Amniotic epithelial cell (primary cell): ENCODE measurements at places on chromosomes 1 and 21.

GRCh38 chr1:119308130-119308700 lies 60.4 kb upstream of the HAO2 start:
- no peak for DNase-seq

- DNase-seq, result no peak
Measured at GRCh38 chr21:39105836-39106235, 77.4 kb downstream of the PSMG1 start.

DNA sequence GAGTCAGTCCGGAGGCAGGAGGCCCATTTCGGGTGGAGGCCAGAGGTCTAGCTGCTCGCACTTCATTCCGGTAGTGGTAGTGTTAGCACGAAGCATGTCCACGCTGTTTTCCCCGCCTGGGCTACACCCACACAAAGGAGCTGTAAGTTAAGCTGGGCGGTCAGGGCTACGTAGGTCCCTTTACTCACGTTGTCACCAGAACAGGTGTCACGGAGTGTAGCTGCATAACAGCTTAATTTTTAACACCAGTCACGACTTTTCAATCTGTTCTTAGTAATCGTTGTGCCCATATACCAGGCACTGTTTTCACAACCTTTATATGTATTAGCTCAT lies 15.6 kb downstream of the HLX start:
- no peak for DNase-seq

DNA sequence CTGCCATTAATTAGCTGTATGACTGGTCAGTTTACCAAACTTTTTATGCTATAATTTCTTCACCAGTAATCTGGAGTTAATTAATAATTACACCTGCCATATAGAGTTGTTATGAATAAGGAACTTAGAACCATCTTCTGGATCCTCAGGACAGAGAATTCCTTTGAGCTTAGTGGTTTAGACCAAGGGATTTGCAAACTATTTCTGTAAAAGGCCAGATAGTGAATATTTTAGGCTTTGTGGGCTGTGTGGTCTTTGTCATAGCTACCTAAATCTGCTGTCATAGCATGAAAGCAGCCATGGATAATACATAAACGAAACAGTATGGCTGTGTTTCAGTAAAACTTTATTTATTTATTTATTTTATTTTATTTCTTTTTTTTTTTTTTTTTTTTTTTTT lies 9.0 kb downstream of the TIMM17A start:
- DNase-seq, result peak; percentile 94

GRCh38 chr21:25513810-25514209 lies 93.5 kb downstream of the MRPL39 start:
- no peak for DNase-seq

GRCh38 chr1:167715157-167715999 lies 6.4 kb upstream of the MPZL1 start:
- DNase-seq, result peak; percentile 81

DNA sequence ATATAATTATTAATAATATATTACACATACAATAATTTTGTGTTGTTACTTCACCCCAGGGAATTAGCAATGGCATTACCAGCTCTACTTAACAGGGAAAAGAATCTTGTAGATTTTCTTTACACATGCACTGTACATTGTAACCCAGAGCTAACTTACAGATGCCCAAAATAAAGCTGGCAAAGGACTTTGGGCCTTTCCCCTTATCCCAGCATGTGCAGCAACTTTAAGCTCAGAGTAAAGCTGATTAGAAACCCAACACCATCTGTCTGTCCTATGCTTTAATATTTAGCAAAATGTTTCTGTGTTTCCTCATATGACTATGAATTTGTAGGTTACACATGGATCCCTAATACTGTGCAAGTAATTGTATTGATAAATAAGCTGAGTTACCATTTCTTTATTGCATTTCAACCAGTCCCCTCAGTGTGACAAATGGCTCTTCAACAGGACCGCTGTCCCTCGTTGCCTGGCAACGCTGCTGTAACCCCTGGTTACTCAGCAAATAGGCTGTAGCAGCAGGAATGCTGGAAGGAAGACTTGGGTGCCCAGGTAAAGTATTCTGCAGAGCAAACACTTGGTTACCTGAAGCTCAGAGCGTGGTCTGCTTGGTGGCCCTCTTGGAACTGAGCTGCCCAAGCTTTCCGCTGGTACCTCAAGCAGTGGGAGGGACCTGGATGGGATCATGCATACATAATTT lies at the start of gene USH2A:
Gene USH2A, minus strand, starts transcription at position 628 of the 700 bp plus-strand sequence. CDS start 1,112 bp downstream, outside the sequence.
- no peak for DNase-seq

DNA sequence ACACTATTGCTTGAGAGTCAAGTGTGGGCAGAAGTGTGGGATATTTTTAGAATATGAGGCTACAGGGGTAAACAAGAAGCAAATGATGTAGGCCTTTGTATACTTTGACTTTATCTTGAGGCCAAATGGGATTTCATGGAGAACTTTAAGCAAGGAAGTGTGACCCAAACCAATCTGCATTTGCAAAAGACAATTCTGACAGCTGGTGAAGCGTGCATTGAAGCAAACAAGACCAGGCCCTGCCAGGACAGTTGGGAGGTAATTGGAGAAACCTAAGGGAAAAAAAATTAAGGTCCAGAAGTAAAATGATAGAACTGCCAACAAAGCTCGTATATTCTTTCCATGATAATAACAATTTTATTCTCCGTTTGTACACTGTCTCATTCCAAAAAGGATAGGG lies 168.3 kb downstream of the TM2D1 start:
- no peak for DNase-seq

- no peak for DNase-seq
Measured at GRCh38 chr1:205232945-205233397, 5.2 kb downstream of the TMCC2 start.

GRCh38 chr21:33510826-33511225 lies 19.3 kb upstream of the DNAJC28 start:
- DNase-seq, result no peak

- DNase-seq, result peak; percentile 48
Measured at GRCh38 chr1:215749414-215749813, 182.3 kb downstream of the KCTD3 start.

- no peak for DNase-seq
Measured at GRCh38 chr1:164659621-164660411, 100.8 kb downstream of the PBX1 start.

DNA sequence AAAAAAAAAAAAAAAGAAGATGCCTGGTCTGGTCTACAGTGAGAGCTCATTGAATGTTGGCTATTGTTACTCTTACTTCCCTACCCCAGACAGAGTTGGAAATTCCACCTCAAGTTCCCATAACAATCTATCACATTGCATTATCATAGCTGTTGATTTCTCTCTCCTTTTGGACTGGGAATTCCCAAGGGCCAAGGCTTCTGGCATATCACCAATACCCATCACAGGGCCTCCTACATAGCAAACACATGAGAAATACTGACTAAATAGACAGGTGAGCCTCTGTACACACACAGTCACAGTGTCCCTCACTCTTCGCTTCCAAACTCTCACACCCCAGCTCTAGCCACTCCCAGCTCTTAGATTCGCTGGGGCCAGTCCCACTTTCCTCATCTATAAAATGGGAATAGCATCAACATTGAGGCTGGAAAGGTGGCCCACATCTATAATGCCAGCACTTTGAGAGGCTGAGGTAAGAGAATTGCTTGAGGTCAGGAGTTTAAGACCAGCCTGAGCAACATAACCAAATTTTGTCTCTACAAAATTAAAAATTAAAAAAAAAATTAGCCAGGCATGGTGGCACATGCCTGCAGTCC lies 6.4 kb downstream of the PTAFR start:
- DNase-seq, result no peak

- peak; percentile 78 for DNase-seq
Measured at GRCh38 chr1:188065917-188066316, 1237.2 kb downstream of the PLA2G4A start.

DNA sequence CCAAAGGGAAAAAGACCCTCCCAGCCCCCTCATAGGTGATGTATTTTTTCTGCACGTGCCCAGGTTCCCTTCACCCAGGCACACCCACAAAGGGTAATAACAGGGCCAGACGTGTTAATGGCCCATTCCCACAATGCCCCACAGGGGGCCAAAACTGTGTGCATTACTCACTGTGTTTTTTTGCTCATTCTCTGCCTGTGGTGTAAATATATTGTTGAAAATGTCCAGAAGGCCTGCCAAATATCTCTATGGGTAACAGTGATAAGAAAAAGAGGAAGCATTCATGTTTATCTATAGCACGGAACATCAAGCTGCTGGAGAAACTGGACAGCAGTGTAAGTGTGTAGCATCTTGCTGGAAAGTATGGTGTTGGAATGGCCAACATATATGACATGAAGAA lies 21.9 kb downstream of the RHEX start:
- DNase-seq, result no peak

- peak; percentile 52 for DNase-seq
Measured at GRCh38 chr1:155003766-155004351, 1.3 kb downstream of the ZBTB7B start.

DNA sequence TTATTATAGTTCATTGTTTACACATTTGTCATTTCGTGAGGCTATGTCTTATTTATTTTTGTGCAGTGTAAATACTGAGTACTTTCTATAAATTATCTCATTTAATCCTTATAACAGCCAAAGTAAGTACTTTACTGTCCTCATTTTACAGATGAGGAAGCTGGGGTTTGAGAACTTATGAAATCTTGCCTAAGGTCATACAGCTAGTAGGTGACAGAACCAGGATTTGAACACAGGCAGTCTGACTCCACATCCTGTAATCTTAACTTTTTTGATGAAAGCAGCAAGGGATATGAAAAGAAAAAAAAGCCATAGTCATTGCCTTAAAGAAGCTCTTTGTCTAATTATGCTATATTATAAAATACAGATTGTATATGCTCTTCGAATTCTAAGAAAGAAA lies 107.1 kb upstream of the BMP8A start:
- no peak for DNase-seq

GRCh38 chr1:97137862-97138514 lies 416.4 kb downstream of the PTBP2 start:
- DNase-seq, result peak; percentile 80

GRCh38 chr1:200751717-200752116 lies 13.0 kb downstream of the CAMSAP2 start:
- DNase-seq, result no peak

DNA sequence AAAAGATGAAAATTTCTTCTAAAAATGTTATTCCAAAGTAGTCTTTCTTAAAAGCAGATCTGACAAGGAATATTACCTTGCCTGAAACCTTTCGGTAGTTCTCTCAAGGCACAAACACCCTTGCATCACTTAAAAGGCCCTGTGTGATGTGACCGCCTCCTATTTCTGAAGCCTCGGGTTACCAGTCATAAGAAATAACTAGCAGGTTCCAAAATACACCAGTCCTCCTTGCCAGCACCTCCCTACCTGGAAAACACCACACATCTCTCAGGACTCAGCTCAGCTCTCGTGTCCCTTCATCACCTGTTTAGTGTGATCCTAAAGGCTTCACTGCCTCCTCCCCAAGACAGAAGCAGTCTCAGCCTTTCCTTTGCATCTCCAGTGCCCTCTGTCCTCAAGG lies 35.7 kb downstream of the SERBP1 start:
- DNase-seq, result no peak

GRCh38 chr1:117660271-117660965 lies 54.6 kb downstream of the TENT5C start:
- DNase-seq, result no peak

DNA sequence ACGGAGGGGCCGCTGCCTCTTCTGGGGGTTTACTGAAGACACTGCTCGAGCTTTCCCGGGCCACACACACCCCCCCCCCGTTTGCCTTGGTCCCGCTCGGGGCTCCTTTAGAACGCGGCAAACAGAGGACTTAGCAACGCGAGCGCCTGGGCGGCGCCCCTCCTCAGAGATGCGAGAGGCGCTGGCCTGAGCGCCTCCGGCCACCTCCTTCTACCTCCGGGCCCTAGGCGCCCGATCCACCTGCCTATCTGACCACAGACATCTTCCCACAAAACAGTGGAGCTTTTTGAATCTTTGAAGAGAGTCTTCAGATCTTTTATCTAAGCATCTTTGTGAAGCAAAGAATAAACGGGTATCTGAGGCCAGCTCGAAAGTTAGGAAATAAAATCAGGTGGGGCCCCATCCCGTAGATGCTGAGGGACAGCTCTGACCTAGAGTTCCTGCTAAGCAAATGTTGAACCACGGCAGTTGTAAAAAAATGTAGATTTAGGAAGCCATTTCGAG lies 436 bp upstream of the TTLL7 start:
- peak; percentile 63 for DNase-seq

- no peak for DNase-seq
Measured at GRCh38 chr1:31752952-31753475, 11.1 kb downstream of the ADGRB2 start.

DNA sequence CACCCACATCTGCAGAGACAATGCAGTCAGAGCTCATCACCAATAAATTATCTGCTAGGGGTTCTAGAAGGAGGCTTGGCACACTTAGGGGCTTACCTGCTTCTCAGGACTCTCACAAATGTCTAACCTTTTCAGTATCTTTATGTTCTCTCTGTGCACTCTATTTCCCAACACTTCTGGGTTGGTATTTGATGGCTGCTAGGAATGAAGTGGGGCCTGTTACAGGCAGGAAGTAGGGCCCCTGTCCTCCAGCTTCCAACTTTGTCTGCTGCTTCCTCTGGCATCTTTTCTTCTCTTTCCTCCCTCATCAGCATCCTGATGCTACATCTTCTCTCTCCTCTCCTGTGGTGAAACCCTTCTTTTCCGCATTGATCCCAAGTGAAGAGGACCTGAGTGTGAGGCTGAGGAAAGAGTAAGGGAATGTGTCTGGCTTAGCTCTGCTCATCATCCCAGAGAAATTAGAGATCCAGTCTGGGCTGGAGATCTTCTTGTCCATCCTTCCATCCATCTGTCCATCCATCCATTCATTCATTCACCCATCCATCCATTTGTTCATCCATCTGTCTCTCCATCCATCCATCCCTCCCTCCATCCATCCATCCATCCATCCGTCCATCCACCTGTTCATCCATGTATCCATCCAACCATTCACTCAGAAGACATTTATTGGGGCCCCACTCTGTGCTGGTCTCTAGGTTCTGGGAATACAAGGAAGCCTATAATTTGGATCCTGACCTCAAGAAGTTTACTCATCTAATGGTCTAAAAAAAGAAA lies 2.9 kb upstream of the CSRP1 start:
- no peak for DNase-seq

GRCh38 chr1:157523774-157524493 lies 28.4 kb downstream of the FCRL5 start:
- no peak for DNase-seq

DNA sequence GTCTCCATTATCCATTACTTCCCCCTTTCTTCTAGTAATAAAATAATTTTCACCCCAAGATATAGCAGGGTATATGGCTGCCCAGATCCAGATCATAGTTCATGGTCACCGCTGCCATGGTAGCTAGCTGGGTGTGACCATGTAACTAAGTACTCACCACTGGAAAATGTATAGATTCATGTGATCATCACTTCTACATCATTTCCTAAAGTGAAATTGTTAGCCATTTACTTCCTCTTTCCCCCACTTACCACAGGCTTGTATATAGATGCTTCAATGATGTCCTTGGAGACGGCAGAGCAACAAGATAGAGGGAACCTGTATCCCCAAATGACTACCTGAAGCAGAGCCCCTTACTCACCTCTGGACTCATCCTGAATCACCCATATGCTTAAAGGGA lies 22.7 kb upstream of the EYA3 start:
- DNase-seq, result no peak

DNA sequence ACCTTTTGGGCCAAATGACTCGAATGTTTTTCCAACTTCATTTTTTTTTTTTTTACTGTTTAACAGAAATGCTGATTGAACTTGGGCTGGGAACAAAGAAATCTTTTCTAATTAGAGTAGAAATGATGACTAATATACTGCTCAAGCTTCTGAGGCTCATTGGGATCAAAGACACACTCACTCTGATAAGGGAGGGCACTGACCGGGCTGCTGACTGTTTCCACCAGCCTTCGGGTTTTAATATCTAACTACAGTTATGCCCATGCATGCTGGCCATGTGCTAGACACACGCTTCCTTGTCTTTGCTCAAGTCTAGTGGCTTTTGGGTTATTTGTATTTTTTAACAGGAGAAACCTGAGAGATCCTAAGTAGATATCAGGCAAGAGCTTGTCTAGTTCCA lies 16.8 kb downstream of the ZBTB18 start:
- peak; percentile 52 for DNase-seq
